ENCODE measurements at places on chromosomes 4 and X.

DNA sequence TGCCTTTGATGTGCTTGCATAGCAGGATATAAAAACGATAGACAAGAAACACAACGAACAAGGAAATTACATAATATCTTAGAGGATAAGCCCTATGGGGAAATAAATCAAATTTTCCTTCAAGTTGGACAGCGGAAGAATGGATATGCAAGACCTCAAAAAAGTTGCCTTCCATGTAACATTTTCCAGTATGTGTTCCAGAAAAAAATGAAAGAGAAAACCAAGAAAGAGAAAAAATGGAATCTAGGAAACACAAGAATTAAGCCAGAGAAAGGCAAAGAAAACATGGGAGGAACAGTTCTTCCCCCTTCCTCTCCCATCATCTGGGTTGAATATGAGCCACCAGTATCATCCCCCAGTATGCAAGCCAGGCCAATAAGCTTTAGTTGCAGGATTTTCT, 34.6 kb upstream of the MID1 start:
- no peak for DNase-seq

DNA sequence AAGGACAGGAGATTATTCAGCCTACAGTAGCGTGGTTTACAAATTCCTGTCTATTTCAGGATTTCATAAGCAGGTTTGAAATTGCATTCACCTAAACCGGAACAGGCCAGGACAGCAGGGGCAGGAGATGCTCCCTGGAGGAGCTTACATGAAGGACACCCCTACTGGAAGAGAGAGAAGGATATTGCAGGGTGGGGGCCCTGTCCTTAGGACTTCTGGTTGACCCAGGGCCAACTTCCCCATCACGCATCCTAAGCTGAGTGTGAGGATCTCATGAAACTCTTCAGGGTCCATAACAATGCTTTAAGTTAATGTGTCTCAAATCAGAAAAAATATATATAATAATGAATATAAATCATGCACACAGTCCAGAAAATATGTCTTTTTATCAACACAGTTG, 6.4 kb upstream of the DHRSX start:
- DNase-seq = no peak

DNA sequence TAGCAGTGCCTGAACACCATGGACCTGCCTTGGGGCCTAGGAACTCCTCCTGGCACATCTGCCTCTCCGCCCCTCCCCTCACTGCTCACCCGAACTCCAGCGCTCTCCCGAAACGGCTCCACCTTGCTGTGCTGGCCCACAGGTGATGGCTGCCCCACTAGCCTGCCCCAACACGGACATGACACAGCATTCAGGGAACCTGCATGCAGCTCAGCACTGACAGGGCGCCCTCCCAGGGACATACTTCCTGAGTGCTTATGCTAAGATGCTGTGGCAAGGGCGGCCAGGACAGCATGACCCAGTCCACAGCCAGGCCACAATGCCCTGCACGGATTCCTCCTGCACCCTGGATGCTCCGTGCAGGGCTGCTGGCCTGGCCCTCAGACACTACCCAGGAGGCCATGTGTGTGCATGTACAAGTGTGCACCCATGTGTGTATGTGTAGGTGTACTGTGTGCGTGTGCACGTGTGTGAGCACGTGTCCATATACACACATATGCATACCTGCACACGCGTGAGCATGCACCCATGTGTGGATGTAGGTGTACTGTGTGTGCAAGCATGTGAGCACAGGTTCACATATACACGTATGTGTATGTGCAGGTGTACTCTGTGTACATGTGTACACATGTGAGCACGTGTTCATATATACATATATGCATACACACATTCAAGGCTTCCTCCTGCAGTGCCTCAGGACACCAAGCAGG, 6.0 kb downstream of the TMEM271 start:
- no peak for DNase-seq

DNA sequence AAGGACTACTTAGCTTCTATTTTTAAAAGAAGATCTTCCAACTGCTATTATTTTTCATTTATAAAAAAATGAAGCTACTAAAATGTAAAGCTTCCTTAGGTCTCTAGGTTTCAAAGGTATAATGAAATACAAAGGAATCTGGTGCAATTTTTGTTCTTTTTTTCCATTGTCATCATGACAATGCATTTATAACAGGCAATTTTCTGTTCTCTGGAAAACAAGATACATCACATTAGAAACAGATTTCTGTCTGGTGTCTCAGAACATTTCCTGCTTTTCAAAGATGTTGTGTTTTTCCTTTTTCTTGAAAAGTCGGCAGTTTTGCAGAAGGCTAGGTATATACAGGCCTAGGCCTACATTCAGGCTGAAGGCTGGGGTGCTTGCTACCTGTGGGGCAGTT, 63.6 kb upstream of the ATP8A1 start:
- no peak for DNase-seq

- DNase-seq = no peak
Observed at GRCh38 chrX:21770631-21771321, 12.9 kb upstream of the SMPX start.

- no peak for DNase-seq
Observed at GRCh38 chr4:154741922-154742850, 1.6 kb upstream of the LRAT start.

DNA sequence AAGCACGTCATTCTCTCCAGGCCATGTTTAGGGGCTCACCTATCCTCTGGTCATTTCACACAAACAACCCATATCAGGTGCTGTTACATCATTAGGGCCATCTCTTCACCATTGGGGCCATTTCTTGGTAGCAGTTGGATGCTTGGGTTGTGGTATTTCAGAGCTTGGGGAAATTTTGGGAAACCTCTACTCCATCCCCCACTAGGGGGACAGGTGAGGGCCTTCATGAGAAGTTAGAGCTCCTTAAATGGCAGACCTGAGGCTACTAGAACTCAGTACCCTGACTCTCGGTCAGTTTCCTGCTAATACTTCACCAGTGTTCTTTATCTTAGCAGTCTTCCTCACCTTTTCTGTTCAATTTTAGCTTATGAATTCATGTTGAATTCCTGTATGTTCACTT, 50.2 kb downstream of the ZNF827 start:
- DNase-seq = no peak

- DNase-seq = no peak
Observed at GRCh38 chrX:20218836-20219505, 47.7 kb downstream of the RPS6KA3 start.

- peak; percentile 77 for DNase-seq
Observed at GRCh38 chr4:183438458-183439113, 5.8 kb upstream of the CDKN2AIP start.

DNA sequence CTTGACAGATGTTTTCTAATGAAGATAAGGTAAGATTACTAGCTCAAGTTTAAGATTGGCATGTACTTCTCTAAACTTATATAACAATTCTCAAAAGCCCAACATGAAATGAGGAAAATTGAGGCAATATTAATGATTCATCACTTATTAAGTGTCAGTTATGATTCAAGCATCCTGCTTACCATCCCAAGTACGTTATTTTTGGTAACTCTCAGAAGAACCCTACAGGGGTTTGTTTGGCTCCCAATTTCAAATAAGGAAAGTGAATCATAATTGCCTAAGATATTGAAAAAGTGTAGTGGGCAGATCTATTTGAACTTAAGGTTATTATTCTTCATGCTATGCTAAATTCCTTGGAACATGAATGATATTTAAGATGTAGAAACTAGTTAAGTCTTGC, 387.9 kb upstream of the TENM3 start:
- no peak for DNase-seq

DNA sequence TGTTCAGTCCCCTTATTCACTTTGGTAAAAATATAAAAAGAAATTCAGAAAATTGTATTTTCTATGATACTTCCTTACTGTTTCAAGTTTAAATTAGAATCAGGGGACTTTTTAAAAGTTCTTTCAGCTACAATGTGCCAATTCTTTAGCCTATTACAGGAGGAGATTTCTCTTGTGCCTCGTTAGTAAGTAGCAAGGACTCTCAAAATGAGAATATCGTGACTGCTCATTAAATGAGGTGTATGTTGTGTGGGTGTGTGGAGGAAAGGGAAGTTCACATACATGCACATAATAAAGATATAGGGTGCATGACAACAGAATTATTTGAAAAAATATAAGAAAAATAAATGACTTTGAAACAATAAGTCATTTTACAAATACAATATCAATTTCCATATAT, 190.5 kb downstream of the DTHD1 start:
- DNase-seq = no peak

Measured in DMS153 (cell line).